Fibroblast of skin of left quadriceps (primary cell): ENCODE measurements at places on chromosomes 6 and 20.
A peak's percentile ranks its signal among the peaks of the same experiment; 100 is the strongest.

GRCh38 chr6:46677314-46677654, 10.4 kb upstream of the TDRD6 start:
- DNase-seq: no peak

GRCh38 chr20:4916971-4917881, 84.1 kb downstream of the SLC23A2 start:
- DNase-seq: no peak

GRCh38 chr6:149771925-149772324, 22.4 kb downstream of the PCMT1 start:
- DNase-seq: no peak

- no peak for DNase-seq
These were observed 182.2 kb upstream of the RREB1 start for GRCh38 chr6:6925391-6926164.

DNA sequence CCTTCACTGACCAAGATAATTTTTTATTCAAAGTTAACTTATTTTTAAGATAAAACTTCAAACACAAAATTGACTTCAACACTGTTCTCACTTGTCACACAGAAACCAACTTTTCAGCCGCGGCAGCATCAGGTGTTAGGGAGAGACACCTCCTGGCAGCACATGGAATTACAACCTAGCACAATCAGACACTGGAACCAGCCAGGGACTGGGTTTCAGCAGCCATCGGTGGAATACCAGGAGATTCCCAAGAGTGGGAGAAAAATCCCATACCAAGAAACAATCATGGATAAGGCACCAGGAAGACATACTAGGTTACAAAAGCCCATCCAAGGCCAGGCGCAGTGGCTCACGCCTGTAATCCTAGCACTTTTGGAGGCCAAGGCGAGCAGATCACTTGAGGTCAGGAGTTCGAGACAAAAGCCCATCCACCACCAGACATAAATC, 70.0 kb downstream of the SNX5 start:
- peak; percentile 41 for DNase-seq

GRCh38 chr20:43309266-43309665, 119.6 kb upstream of the PTPRT start:
- no peak for DNase-seq

GRCh38 chr6:159325476-159325875, 156.3 kb downstream of the FNDC1 start:
- no peak for DNase-seq

DNA sequence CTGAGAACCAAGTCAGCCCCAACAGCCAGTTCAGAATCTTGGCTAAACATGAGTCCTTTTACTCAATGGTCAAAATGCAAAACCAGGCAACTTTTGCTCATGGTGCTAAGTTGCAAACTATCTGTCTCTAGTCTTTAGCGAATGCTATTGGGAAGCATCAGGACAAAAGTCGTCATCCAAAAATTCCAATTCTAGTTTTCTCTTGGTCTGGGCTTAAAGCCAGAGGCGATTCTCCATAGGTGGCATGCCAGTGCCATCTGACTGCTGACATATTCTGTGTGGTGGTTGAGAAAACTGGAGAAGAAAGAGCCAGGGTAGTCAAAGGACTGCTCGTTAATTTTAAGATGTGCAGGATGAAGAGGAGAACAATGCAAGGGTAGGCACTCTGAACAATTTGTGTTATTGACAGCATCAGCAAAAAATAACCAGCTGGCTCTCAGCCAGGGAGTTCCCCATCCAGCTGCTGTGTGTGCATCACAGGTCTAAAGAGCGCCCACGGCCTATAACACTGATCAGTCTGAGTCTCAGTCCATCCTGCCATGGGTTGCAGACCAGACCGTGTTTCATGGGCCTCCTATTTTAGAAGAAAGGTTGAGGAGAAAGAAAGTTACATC, 313.6 kb downstream of the ALDH8A1 start:
- no peak for DNase-seq

- DNase-seq: no peak
These were observed 28.6 kb downstream of the GNAS-AS1 start for GRCh38 chr20:58822149-58822548.
